SHP77 (cell line): ENCODE measurements at places on chromosomes 13 and 19.
A peak's percentile ranks its signal among the peaks of the same experiment; 100 is the strongest.

DNA sequence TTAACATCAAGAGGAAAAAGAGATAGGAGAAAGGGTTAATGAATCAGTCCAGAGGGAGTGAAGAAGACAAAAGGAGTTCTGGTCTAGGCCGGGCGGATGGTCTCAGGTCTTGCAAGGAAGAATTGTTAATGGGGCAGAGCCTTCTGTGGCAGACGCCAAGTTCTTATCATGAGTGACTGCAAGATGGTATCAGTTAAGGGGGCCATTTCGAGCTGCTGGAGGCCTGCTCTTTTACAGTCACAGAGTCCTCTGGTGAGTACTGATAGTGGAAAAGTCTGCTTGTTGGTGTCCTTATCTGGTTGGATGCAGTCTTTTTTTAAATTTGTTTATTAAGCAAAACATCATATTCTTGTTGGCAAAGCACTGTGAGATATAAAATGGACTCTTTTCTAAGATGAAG is 590.9 kb upstream of the SGCG start:
- no peak for DNase-seq

- no peak for DNase-seq
These were observed 42.7 kb upstream of the FAM124A start for GRCh38 chr13:51179432-51179971.

GRCh38 chr13:92602560-92602959 is 624.0 kb upstream of the GPC6 start:
- no peak for DNase-seq

DNA sequence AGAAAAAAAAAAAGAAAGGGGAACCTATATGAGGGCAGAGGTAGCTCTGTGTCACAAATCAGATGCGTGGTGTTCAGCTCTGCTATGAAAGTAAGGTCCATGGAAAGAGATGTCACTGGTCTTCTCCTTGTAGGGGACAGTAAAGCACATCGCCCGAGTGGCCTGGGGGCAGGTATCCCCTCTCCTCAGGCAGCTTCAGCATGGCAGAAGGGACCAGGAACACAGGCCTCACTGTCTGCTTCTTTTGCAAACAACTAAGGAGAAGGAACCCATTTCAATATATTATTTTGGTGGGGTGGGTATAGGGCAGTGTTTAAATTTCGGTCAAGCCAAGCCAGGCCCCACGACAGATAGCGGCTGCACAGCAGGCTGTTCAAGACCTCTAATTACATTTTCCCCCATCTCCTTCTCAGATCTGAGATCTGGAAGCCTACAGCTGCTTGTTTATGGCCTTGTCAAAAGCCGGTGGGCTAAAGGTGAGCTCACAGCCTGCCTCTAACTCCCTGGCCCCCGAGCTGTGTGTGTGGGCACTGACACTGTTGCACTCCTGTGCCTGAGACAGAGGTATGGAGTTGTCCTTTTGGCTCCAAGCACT is 72.8 kb downstream of the HSPH1 start:
- no peak for DNase-seq

- DNase-seq, result peak; percentile 40
These were observed 13.3 kb upstream of the ISYNA1 start for GRCh38 chr19:18450931-18451836.

- DNase-seq, result peak; percentile 97
These were observed 12.4 kb upstream of the SULT2B1 start for GRCh38 chr19:48539503-48540096.

- no peak for DNase-seq
These were observed 2.8 kb downstream of the ACTN4 start for GRCh38 chr19:38650172-38650775.

DNA sequence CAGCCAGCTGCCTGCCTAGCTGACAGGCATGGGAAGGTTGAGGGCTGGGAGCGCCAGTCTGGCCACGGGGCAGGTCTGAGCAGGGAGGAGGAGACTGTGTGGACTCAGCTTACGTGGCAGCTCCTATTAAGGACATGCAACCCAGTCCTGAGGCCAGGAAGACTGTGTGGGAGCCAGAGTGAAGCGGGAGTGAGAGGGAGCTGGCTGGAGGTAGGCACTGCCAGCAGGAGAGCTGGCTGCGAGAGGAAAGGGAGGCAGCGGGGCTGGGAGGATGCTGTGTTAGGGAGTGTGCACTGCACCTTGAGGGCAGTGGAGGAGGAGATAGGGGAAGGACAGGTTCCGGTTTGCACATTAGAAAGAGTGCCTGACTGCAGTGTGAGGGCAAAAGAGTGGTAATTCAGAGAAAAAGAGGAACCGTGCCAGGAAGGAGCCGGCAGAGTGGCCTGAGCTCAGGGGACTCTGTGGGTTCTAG is 99.2 kb downstream of the SLC7A1 start:
- no peak for DNase-seq

DNA sequence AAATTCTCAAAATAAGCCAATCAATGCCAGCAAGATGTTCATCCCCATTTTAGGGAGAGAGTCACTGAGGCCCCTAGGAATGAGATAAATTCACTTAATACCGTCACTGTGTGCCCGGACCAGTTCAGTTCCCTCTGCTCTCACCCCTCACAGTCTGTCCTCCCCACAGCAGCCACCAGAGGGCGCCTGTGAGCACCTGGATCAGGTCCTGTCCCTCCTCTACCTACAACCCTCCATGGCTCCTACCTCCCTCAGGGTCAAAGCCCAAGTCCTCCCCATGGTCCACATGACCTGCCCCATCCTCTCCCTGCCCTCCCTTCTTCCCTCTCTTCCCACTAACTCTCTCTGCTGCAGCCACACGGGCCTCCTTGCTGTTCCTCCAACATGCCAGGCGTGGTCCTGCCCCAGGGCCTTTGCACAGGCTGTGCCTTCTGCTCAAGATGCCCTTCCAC is 42.0 kb upstream of the NFIC start:
- no peak for DNase-seq

DNA sequence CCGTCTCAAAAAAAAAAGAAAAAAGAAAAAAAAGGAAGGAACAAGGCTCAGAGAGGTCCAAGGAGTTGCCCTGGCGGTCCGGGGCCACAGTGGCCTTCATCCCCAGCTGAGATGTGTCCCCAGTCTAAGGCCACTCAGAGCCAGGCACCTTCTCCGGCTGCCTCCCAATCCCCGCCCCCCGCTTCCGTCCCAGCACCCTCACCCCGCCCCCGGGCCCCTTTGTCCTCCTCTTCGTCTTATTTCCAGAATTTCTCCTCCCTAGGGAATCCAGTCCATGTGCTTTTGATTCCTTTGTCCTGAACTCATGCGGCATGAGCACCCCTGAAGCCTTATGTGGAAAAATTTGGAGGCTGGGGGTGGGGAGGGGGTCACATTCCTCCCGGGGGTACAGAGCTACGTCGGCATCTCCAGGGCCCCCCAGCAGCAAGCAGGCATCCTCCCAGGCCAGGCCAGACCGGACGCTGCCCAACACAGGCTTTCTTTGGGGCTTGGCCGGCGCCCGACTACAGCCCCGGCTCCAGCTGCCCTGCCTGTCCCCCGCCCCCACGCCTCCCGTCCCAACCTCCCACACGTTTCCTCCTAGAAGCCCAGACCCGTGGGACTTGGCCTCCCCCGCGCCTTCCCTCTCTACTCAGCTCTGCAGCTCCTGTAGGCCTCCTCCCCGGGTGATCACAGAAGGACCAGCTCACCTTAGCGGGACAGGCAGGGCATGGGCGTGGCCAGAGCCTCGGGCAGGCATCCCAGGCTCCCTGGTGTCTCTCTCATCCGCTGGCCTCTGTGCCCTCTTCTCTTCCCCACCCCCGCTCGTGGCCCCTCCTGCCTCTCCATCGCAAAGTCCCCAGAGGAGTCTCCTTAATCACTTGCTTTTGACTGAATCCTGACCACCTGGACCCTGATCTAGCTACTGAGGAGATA is 17.8 kb upstream of the ADGRE5 start:
- no peak for DNase-seq

DNA sequence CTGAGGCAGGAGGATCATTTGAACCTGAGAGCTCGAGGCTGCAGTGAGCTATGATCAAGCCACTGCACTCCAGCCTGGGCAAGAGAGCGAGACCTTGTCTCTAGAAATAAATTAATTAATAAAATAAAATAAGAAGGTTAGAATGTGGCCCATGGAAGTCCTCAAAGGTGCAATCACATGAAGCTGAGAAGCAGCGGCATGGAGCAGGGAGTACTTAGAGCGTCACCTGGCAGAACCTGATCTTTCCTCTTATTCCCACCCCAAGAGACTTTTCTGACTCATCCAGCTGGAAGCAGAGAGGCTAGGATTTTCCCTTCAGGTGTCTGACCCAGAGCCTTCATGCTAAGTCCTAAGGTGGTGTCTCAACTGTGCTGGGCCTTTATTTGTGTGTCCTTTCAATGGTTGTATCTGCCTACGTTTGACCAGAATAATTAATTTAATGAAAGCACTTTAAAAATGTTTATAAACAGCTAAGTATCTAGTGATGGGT is 8.9 kb upstream of the MRPS31 start:
- no peak for DNase-seq

DNA sequence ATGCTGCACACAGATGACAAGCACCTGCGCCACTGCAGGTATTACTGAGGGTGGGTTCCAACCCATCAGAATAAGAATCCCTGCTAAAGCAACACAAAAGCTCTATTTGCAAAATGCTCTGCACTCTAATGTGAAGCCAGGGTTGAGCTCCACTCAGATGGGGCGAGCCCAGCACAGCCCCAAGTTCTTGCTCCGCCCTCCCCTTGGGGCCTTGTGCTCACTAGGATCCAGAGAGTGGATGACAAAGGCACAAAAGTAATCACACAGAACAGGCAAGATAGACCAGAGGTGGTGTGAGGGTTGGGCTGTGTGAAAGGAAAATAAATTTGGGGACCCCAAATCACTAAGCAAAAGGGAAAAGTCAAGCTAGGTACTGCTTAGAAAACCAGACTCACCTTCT is 8.2 kb upstream of the ZNF611 start:
- no peak for DNase-seq

GRCh38 chr13:93744886-93745285 is 518.3 kb downstream of the GPC6 start:
- DNase-seq, result no peak

GRCh38 chr13:35136585-35136984 is 194.5 kb downstream of the NBEA start:
- no peak for DNase-seq

DNA sequence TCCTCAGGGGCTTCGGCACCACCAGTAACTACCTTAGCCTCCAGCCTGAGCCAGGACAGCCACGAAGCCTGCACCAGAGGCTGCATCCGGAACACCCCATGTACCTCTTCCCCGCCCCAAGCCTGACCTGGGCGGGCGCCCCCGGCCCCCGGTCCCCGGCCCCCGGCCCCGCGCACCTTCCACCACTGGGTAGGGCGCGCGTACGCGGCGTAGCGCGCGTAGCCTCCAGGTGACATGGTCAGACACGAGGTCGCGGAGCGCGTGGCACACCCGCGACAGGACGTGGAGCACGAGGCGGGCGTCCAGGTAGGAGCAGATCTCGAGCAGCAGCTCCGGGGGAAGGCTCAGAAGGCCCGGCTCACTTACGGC is 450 bp downstream of the FBXW9 start:
- no peak for DNase-seq

GRCh38 chr19:55461974-55462626 is 658 bp upstream of the ISOC2 start:
- DNase-seq, result no peak

DNA sequence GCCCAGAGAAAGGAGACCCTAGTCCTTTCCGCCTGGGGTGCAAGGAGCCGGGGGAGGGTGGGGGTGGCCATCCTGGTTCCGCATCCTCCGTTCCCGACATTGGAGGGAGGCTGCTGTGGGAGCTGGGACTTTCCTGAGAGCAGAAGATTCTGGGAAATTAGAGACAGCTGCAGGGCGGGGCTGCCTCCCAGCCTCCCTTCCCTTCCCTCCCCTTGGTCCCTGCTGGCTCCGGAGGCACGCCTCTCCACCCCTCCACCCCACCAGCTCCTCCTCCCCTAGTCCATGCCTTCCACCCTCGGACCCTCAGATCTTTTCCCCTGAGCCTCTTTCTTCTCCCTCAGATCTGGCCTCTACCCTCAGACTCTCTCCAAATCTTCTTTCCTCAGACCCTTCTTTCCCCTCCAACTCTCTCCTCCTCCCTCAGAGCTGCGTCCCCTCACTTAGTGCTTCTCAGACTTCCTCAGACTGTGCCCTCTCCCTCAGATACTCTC is 3.1 kb upstream of the BCL3 start:
- DNase-seq, result peak; percentile 34

DNA sequence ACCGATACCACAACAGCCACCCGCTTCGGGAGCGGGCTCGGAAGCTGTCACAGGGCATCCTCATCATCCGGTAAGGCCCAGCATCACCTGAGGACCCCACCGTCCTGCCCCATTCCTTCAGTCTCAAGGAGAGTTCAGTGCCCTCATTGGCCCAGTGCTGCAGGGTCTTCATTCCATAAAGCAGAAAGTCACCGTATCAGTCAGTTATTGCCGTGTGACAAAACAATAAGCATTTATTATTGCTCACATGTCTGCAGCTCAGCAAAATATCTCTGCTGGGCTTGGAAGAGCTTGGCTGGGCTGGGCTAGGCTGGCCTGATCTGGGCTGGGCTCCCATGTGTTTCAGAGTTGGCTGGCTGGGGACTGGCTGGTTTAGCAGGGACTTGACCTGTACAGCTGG is 8.1 kb upstream of the MRI1 start:
- DNase-seq, result no peak

DNA sequence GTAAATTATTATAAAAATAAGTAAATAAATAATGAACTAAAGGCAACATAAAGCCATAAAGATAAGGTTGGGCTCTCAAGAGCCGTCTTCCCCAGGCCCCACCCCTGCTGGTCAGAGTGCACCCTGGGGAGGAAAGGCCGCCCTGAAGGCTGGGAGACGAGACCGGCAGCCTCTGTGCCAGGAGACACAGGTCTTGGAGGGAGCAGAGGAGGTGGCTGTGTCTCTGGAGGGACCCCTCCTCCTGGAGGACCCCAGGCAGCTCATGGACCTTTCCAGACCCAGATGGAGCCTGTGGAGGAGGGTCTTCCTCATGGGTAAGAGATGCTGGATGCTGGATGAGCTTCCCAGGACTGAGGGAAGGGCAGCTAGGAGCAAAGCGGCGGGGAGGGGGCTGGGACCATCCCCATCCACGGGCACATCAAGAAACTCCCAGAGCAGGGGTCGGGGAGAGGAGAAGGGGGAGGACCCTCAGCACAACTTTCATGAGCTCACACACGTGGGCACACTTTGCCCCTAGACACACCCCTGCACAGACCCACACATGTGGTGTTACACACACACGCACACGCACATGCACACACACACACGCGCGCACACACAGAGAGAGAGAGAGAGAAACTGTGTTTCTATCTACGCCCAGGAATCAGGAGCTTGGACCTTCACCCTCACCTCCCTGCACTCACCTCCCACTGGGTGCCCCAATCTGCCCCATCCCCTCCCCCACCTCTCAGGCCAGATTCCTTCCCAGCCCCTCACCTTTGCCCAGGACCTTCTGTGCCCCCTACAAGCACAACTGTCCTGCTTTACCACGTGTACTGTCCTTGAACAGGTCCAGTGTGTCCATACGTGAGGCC is at the start of gene CEACAM18:
CEACAM18 (plus strand) TSS at position 159 of the 854 bp plus-strand sequence.
- DNase-seq, result no peak

DNA sequence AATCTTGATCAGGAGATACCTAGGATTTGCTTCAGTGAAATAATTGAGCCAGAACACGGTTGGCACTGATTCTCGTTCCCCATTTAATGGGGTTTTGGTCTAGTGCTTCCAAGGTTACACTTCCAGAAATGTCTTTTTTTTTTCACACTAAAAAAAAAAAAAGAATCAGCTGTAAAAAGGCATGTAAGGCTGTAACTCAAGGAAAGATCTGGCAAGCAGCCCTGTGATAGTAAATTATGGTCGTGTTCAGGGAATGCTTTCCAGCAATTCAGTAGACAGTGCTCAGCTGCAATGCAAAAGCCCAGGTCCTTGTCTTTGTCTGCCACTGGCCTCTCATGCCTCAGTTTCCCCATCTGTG is 27.2 kb upstream of the NDUFS7 start:
- no peak for DNase-seq
